ENCODE measurements at places on chromosomes 1 and 21.

- no peak for DNase-seq
Measured at GRCh38 chr1:208106218-208106617, 138.0 kb downstream of the PLXNA2 start.

DNA sequence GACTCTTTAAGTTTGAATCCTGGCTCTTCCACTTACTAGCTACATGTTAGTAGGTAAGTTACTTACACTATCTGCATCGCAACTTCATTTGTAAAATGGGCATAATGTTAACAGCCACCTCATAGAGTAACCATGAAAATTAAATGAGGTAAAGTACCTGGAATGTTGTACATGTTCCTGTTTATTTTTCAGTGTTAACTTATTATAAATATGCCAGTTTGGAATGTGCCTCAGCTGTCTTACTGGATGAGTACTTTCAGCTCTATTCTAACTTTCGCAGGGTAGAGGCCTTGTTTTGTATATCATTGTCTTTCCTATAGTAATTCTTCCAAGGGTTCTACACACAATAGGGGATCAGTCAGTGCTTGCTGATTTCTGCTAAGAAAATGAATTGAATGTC lies 167.4 kb downstream of the DUSP10 start:
- no peak for DNase-seq

GRCh38 chr1:107782217-107782845 lies 182.6 kb downstream of the VAV3 start:
- no peak for DNase-seq

DNA sequence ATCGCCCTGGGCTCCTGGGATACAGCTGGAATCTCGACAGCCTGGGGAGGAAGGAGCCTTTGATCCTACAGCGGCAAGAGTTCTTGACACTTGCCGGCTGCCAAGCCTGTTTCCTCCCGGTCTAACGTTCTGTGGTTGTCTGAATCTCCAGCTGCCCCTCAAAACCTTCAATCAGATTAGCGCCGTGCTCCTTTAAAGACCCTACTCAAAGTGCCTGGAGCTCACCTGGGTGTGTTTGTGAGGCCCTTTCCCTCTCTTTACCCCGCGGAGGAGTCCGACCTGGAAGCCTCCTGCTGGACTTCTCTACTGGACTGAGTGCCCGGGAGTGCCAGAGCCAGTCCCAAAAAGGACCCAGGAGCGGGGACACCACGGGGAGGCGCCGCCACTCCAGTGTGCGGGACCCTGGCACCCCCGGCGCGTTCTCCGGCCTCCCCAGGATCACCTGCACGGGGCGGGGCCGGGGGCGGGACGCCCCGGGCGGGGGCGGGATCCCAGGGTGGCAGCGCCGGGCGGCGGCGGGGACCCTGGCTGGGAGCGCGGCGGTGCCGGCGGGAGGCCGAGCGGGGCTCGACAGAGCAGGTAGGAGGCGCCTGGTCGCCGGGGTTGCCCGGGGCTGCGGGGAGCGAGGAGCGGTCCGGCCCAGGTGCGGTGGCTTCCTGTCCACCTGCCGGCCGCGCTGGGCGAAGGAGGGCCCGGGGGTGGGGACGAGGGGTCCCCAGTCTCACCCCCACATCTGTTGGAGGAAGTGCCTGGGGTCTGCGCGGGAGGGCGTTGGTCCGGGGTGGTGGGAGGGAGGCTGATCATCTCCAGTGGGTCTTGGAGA lies at the start of gene NCMAP:
Gene NCMAP (plus strand): TSS at position 497 of the 823 bp plus-strand sequence. CDS start 39,344 bp downstream, outside the sequence.
- DNase-seq, result no peak

DNA sequence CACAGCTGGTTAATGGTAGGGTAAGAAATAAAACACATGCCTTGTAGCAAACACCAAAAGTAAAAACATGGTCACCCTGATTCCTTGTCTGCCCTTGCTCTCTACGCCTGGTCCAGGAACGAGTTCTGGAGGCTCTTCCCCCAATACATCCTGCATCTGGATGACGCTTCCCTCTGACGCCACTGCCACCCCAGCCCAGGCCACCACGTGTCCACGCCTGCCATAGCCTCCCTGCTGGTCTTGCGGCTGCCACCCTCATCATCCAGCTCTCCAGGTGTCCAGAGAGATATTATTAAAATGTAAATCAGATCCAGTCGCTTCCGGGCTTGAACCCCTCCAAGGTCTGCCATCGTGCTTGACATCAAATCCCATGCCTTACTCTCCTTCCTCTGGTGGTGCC lies 39.3 kb downstream of the IGSF21 start:
- DNase-seq, result no peak

- DNase-seq, result no peak
Measured at GRCh38 chr21:37139902-37140301, 66.8 kb downstream of the TTC3 start.

DNA sequence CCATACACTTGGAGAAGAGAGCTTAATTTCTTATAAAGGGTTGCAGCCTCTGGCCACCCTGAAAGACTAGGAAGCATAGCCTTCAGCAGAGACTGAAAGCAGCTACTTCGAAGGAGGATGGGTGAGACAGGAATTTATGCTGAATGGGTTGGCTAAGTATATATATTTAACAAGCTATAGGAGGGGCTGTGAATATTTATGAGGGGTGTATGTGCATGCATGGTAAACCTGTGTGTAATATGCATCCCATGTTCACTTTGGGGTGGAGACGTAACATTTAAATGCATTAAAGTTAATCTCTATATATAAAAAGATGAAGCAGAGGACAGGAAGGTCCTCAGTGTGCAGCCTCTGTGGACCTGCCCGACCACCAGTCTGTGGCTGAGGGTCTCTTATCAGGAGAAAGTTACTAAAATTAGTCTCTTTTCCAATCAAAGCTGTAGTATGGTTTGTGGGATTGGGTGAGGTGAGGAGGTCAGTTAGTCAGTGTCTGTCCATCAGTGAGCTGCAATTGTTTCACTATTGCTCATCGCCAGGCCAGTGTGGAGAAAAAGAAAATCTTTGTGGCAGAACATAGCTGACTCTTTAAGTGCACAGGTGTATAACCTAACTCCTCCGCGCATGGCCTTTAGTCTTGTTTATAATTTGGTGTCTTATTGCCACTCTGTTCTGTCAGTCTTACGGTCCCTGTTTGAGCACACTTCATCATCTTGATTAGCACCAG lies 35.4 kb upstream of the DSCAM start:
- no peak for DNase-seq

DNA sequence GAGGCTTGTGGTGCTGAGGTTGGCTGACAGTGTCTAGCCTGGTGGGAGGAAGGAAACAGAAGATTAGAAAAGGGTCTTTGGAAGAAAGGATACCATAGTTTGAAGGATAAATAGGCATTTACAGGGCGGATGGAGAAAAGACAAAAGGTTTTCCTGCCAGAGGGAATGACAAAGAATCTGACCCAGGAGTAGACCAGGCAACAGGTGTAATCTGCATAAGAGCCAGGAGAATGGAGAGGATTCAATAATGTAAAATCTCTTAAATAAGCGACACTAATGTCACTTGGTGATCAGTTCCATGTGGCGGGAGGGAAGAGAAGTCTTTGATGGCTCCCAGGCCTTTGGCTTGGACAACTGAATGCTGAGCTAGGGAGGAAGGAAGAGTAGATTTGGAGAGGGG lies 9.4 kb downstream of the MECR start:
- DNase-seq, result no peak
